ENCODE measurements at places on chromosomes 1 and 21.

- DNase-seq = no peak
Observed at GRCh38 chr1:231679109-231679508, 52.5 kb downstream of the DISC1 start.

GRCh38 chr1:183932412-183932811, 105.1 kb downstream of the COLGALT2 start:
- no peak for DNase-seq

DNA sequence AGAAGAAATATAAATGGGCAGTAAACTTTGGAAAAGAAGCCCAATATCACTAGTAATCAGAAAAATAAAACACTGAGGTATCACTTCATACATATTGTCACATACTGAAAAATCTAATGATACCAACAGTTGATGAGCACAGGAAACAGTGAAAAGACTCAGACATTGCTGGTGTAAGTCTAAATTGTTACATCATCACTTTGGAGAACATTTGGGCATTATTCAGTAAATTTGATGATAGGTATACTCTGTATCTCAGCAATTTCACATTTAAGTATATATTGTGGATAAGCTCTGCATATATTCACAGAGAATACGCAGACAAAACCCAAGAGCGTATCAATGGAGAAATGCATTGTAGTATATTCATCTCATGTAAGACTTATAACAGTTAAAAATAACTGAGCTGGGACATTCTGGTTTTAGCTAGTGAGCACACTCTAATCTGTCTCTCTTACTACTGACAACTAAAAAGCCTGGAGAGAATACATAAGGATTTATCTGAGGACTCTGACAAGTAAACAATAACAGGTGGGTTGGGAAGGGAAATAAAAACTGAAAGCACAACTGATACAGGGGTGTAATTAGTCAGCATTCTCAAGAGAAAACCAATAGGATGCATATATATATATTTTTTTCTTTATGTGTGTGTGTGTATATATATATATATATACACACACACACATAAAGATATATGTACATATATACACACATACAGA, 212.7 kb upstream of the JUN start:
- DNase-seq = no peak

DNA sequence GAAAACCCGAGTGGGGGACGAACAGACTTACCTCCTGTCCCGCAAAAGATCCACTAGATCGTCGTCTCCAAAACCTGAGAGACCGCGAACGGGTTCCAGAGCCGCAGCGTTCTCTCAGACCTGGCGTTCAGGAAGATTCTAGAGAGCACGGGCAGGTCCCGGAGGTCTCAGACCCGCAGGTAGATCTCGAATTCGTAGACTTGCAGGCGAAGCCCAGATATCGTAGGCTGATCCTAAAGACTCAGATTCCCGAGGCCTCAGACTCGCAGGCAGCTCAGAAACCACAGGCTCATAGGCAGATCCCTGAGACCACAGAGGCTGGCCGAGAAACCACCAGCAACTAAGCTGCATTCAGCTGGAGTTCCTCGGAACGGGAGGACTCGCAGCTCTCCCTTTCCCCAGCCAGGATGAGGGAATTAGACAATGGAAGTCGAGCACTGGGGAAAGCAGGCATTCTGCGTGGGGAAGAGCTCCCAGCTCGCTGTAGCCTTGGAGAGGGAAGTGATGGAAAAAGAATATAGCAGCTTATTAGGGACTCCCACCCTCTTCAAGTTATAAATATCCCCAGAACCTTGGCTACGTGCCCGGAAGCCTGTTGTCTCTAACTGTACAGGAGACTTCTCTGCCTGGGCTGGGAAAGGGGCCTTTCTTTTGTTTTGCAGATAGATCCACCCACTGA, at the start of gene ZNF436:
Gene ZNF436 (minus strand): TSS at position 502 of the 679 bp plus-strand sequence. CDS start 1,831 bp downstream, outside the sequence.
- DNase-seq = peak; percentile 16

- no peak for DNase-seq
Observed at GRCh38 chr1:84415396-84415795, 17.1 kb downstream of the DNASE2B start.

- no peak for DNase-seq
Observed at GRCh38 chr1:95384567-95384966, 150.6 kb downstream of the RWDD3 start.

GRCh38 chr1:188423073-188423472, 1594.3 kb downstream of the PLA2G4A start:
- DNase-seq = no peak

- DNase-seq = no peak
Observed at GRCh38 chr1:231093156-231093922, 53.3 kb upstream of the FAM89A start.

DNA sequence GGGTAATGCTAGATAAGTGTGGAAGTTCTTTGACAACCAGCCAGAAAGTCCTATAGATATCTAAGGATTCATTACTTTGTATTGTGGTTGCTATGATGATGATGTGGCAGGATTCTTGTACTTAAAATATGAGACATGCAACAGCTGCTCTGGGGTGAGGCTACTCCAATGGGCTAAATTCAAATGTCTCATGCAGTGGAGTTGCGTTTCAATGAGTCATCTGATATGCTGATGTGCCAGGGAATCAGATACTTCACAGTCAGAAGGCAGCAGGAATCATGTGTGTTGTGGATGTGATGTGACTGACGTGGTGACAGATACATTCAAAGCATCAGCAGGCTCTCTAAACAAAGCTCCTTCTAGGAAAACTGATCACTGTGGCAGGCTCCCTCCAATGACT, 66.5 kb downstream of the TSEN15 start:
- DNase-seq = no peak

- no peak for DNase-seq
Observed at GRCh38 chr1:211068976-211069375, 65.0 kb downstream of the KCNH1 start.

DNA sequence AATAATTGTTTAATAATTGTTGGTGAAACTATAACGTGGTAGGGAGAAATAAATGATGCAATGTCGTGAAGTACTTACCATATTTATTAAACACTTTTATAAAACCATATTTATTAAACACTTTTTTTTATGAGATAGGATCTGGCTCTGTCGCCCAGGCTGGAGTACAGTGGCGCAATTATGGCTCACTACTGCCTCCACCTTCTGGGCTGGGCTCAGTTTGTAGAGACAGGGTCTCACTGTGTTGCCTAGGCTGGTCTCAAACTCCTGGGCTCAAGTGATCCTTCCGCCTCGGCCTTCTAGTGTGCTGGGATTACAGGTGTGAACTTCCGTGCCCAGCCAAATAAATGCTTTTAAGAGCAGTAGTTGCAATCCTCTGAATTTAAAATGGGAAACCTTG, 76.0 kb upstream of the PGD start:
- DNase-seq = no peak

DNA sequence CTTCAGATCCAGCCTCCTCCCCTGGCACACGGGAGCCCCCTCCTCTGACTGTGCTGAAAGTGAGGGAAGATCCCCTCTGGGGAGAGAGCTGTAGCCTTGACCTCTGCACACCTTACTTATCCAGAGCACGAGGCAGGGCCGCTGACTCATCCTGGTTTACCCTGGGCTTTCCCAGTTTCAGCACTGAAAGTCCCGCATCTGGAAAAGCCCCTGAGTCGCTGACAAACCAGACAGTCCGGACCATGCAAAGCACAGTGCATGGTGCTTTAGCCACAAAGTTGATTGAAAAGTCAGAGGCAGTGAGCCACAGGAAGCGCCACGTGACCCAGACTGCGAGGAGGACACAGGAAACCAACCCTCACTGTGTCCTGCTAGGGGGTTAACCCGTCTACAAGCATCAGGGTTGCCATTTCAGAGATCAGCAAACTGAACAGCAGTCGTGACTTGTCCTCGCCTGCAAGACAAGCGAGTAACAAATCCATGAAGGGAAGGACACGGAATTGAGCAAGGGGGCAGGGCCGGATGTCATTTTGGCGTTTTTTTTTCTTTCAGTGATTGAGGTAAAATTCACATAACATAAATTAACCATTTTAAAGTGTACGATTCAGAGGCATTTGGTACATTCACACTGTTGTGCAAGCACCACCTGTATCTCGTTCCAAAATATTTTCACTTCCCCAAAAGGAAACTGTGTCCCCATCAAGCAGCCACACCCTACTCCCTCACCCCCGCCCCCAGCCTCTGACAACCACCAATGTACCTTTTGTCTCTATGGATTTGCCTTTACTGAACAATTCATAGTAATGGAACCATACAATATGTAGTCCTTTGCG, 19.9 kb upstream of the IFNGR2 start:
- peak; percentile 79 for DNase-seq

DNA sequence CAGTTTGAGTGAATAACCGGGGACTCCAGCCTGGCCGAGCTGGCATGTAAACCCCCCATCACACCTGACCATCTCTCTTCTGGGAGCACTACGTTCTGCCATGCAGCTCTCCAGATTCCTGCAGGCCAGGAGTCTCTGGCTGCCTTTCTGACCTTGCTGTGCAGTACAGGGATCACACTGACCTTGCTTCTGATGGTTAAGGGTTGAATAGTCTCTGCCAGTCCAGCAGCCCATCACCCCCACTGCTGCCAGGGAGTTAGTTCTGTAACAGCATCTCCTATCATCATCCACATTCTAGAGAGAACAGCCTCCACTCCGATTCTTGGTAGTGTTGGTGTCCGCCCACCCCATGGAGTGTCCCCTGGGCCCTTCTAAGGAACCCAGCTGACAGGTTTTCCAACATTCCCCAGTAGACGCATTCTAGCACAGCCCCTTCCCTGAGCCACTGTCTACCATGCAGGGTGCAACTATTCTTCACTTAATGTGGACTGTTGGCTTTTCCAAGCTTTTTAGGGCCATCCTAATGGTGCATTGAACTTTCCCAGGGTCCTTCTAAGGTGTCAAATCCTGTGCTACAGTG, 109.8 kb downstream of the RIPK4 start:
- DNase-seq = no peak

- peak; percentile 1 for DNase-seq
Observed at GRCh38 chr1:19765623-19766022, 34.1 kb downstream of the TMCO4 start.

- DNase-seq = no peak
Observed at GRCh38 chr1:56547977-56548376, 31.4 kb downstream of the PLPP3 start.

GRCh38 chr21:42845296-42845965, 33.9 kb downstream of the WDR4 start:
- no peak for DNase-seq

DNA sequence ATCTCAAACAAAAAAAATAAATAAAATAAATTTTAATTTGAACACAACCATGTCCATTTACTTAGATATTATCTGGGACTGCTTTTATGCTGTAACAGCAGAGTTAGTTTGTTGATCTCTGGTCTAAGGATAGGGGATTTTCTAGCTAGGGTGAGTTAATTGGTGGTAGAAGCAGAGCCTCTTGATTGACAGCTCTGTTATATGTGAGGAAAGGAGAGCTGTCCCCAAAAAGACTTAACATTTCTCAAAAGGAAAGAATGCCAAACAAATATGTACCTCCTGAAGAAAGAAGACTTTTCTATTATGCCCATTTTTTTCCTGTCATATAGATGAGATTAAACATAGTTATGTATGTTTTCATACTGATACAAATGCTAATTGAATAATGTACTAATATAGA, 37.8 kb downstream of the MAN1A2 start:
- no peak for DNase-seq

DNA sequence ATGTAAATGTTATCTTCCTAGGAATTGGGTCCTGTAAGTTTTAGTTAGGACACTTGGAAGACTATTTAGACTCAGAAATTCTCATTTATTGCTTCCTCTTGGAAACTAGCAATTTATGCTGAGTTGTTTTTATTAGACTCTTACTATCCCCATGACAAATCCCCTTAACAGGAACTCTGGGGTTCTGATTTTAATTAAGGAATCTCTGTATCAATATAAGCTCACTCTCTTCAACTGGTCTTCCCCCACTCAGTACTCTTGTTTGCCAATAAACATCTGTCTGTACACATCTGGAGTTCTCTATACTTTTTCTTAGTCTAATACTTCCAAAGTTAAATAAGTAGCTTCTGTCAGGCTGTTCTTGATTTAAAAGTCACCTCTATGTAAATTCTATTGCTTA, 64.1 kb upstream of the TBX15 start:
- no peak for DNase-seq

DNA sequence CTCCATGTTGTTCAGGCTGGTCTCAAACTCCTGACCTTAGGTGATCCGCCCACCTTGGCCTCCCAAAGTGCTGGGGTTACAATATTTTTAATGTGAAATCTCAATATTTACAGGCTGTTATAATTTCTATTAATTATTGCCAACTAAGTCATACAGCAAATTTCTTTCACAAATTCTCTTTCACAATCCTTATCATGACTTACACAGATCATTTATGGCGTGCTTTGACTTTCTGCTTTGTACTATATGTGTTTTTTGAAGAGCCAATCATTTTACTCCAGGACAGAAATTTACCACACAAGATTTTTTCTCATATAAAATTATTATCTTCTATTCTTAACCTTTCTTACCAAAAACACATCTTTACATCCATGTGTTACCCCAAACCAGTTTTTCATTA, 1729.9 kb downstream of the NCAM2 start:
- DNase-seq = no peak

DNA sequence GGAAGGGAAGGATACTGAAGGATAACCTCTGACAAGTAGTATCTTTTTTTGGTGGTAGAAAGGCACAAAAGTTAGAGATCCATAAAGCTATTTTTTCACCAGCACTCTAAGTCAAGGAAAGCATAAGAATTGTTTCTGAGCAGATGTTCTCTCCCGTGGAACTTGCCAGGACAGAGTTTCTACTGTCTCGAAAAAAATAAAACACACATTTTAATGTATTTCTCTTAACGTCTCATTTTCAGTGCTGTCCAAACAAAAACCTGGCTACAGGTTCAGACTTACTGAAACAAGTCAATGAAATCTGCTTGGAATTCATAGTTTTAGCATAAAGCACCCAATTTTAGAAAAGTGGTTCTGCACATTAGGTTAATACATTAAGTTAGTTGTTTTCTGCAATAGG, 338.3 kb downstream of the LTN1 start:
- DNase-seq = no peak

DNA sequence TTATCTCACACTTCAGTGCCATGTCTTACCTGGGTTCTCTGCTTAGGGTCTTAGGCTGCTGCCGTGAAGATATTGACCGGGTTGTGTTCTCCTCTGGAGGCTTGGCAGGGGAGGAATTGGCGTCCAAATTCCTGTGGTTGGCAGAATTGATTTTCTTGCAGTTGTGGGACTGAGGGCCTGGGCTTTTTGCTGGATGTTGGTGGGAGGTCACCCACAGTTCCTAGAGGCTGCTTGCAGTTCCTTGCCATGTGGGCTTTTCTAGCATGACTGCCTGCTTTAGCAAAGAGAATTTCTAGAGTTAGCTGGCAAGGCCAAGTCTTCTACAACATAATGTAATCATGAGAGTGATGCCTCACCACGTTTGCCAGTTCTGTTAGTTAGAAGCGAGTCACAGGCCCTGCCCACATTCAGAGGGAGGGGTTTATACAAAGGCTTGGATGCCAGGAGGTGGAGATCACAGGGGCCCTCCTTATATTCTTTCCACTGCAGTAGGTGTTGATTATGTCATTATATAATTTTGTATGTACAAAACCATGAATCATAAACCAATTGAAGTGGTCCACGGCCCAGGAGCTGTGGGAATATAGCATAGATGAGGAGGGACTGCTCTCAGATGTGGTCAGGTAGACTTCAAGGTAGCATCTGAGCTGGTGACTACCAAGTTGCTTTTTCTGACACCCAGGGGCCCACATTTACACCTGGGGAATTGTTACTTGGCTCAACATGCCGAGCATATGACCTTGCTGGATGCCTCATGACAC, 6.6 kb downstream of the UBL4B start:
- DNase-seq = no peak

GRCh38 chr1:19375631-19376400, 63.7 kb downstream of the SLC66A1 start:
- no peak for DNase-seq

- DNase-seq = no peak
Observed at GRCh38 chr1:75159154-75159553, 25.0 kb downstream of the LHX8 start.

- DNase-seq = no peak
Observed at GRCh38 chr1:229003233-229004031, 267.5 kb upstream of the RAB4A start.

Data from CD4-positive, alpha-beta T cell treated with Interleukin-2 at 100 ng/mL for 4 hours (primary cell).